ENCODE measurements at places on chromosomes 2 and 18.

- DNase-seq: no peak
Observed at GRCh38 chr18:73895701-73896100, 251.9 kb downstream of the FBXO15 start.

- peak; percentile 43 for DNase-seq
Observed at GRCh38 chr18:73563345-73563744, 584.3 kb downstream of the FBXO15 start.

GRCh38 chr2:168119515-168120141 lies 127.8 kb downstream of the STK39 start:
- DNase-seq: no peak

GRCh38 chr2:180905002-180905401 lies 75.4 kb upstream of the UBE2E3 start:
- no peak for DNase-seq

- DNase-seq: no peak
Observed at GRCh38 chr2:203711399-203711798, 5.0 kb downstream of the CD28 start.

GRCh38 chr18:35343936-35344735 lies at the start of gene ZNF24:
ZNF24 (minus strand) TSS chr18:35344420; CDS start chr18:35340650, 3,770 bp downstream.
- peak; percentile 81 for DNase-seq

GRCh38 chr2:95225658-95226057 lies 18.3 kb downstream of the ZNF892 start:
- DNase-seq: no peak

DNA sequence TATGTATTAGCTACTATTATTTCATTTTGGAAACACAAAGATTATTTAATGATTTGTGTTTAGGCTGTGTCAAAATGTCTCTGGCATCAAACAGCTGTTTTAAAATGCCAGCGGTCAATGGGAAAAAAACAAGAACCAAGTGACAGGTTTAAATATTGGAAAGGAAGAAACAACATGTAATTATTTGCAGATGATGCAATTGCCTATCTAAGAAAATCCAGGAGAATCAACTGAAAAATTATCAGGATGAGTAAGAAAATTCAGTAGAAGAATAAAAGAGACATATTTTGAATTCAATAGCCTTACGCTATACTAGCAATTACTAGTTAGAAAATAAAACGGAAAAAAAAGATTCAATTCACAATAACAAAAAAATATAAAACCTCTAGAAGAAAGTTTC lies 51.6 kb downstream of the HNRNPLL start:
- no peak for DNase-seq

DNA sequence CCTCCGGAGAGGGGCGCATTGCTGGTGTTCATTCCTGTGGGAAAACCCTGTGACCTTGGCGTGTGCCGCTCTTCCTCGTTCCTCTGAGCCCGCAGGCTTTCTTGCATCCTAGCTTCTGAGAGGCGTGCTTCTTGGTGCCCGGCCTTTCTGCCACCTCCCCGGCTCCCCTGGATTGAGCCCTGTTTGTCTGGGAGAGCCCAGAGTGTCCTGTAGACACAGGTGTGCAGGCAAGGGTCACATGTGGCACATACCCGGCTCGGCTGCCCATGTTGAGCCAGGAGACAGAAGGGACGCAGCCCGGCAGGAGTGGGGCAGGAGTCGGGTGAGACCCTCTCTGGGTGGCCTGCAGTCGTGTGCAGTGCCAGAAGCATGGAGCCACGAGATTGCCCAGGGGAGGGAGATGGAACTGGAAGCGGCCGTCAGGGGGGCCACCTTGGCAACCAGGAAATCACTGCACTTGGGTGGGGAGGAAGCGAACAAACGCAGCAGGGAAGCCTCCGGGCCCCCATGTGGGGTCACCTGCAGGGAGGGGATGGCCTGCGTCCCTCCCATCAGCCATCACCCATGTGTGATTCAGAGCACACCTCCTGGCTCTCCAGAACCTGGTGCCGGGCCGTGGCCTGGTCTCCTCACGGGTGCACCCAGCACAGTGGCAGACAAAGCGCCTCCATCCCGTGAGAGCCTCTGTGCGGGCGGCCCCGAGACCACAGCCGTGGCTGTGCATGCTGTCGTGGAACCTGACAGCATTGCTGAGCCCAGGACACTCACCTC lies 92.9 kb downstream of the SH3BP4 start:
- DNase-seq: no peak

- no peak for DNase-seq
Observed at GRCh38 chr18:44128365-44128764, 552.3 kb upstream of the SETBP1 start.

DNA sequence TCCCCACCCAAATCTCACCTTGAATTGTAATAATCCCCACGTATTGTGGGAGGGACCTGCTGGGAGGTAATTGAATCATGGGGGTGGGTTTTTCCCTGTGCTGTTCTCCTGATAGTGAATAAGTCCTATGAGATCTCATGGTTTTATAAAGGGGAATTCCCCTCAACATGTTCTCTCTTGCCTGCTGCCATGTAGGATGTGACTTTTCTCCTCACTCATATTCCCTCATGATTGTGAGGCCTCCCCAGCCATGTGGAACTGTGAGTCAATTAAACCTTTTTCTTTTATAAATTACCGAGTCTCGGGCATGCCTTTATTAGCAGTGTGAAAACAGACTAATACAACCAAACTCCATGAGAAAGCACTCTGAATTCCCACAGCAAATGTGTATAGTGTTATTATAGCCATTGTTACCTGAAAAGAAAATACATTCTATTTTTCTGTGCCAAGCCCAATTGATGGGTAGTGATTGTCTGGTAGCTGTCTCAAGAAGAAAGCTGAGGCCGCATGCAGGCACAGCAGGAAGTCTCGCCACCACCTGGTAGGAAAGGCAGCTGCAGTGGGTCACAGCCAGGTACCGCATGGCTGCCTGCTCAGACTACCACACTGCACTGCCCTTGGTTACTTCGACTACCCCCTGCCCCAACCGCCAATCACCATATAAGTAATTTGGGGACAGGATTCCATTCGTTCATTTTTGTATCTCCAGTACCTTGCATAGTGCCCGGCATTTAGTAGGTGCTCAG lies 10.3 kb upstream of the ZBTB7C start:
- no peak for DNase-seq

DNA sequence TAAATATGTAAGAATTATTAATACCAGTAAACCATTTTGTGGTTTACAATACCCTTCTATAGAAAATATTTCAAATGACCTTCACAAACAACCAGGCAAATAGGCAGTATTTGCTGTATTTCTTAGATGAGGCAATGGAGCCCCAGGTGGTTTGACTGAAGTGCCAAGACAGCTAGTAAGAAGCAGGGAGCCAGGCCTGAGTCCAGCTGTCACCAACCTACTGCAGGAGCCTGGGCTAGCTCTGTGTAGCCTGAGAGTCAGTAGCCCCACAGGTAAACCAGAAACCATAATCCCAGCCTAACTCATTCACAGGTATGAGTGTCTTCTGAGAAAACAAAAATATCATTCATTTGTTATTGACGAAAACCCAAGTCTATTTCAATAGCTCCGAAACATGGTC lies 45.6 kb downstream of the TRIB2 start:
- no peak for DNase-seq

GRCh38 chr2:128279786-128280157 lies 38.9 kb downstream of the HS6ST1 start:
- no peak for DNase-seq

GRCh38 chr2:120435671-120436459 lies 89.9 kb downstream of the INHBB start:
- DNase-seq: no peak

- DNase-seq: no peak
Observed at GRCh38 chr2:46942143-46942526, 26.5 kb upstream of the MCFD2 start.

GRCh38 chr2:219022041-219022440 lies 19.3 kb downstream of the CFAP65 start:
- DNase-seq: no peak

Measured in fibroblast of skin of left quadriceps (primary cell).